OCI-LY7 (cell line): ENCODE measurements at places on chromosomes 1 and 21.

- DNase-seq: no peak
Observed at GRCh38 chr1:44999232-44999631, 11.9 kb downstream of the HECTD3 start.

DNA sequence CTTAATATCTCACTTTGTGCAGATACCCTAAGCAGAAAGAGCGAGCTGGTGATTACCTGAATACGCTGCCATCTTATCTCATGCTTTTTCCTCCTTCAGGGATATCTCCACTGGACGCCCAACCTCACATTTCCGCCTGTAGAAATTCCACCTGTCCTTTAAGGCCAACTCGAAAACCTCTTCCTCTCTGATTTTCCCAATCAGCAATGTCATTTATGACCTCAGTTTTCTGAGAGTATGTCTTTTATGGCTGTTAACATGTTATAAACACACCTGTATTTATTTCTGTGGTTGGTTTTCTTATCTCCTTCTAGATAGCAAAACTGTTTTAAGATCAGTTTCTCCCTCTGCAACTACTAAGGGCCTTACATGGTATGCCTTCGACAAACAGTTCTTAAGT lies 41.1 kb downstream of the CD34 start:
- no peak for DNase-seq

- peak; percentile 5 for DNase-seq
Observed at GRCh38 chr1:96524100-96524499, 197.5 kb upstream of the PTBP2 start.

GRCh38 chr1:153563991-153564390 lies 1.7 kb downstream of the S100A2 start:
- no peak for DNase-seq

DNA sequence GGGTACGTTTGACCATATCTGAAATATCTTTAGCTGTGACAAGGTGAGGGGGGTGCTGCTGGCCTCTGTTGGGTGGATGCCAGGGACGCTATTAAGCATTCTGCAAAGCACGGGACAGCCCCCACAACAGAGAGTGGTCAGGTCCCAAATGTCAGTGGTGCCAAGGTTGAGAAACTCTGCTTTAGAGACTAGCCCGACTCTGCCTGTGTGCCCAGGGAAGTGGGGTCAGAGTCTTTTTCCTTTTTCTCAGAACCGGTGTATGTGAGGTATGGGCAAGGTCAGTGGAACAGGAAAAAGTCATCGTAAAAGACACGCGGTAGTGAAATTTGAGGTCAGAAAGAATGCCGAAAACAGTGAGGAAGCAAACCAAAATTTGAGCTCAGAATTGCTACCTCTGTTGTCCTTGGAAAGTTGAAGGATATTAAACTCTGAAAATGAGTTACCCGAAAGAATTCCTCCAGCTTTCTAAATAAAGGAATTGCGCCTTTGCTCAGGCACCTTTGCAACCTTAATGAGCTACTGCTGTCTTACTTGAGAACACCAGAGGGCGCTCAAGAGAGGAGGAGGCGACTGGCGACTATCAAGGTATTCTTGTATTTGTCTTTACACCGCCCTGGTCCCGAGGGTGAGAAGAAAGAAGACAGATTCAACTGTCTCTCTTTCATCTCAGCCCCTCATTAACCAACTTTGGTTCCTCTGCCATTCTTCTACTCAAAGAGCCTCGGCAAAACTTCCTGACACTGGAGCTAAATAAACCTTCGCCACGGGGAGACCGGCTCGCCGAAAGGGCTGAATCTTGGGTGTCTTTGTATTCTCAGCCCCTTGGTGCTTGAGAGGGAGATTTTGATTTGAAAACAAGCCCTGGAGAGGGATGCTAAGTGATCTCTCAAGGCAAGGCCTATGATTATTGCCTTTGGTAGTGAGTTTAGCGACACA lies 85.4 kb upstream of the OLIG2 start:
- DNase-seq: peak; percentile 60

DNA sequence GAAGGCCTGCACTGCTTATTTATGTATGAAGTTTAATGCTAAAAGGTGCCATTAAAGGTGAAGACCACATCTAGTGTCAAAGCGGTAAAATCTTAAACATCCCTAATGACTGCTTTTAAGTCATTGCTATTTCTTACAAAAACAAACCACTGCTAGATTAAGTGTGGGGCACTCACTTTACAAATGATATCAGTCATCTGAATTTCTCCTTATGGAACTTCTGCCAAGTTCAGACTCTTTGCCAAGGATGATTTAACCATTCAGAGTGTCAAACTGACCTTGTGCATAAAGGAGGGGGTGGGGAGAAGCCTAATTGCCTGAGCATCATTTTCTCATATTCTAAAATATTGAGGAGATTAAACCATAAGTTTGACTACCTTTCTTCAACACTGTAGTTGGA lies 271.5 kb downstream of the TGFB2 start:
- DNase-seq: no peak

DNA sequence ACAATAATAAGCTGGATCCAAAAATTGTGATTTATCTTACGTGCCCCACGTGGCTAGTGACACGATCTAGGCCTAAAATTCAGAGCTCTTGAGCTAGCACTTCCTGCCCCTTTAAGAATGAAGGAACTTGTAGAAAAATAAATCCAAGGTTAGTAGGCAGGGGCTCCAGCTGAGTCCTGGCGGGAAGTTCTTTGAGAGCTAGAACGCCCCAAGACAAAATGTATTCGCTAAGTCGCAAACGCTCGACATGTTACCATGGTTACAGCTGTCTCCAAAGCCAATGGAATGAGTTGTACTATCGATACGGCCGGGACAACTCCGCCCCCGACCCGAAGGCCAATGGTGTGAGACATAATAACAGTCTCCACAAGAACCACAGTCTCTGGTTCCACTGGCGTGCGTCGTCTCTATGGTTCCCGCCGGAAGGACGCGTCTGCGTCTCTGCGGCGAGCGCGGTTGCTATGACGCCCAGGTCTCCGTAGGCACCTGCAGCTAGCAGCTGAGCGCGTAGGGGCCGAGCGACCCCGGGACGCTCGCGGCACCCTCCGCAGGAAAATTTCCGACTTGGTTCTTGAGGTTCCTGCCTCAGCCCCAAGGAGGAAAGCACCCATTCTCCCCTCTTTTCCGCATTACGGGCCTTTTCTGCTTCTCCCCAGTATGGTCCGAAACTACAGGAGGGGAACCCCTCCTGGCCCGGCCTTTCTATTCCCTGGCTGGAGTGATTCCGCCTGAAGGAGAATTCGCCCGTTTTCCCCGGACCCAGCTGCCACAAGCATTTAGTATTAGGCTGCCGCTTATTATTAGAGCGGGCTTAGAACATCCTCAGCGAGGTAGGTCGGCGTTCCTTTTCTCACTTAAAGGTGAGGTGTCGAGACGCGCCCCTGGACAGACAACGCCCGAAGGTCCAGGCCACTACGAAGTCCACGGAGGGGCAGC lies at the start of gene CCDC30:
TSS of gene CCDC30 (plus strand) at position 459 of the 936 bp plus-strand sequence. CDS start 17,266 bp downstream, outside the sequence.
- peak; percentile 94 for DNase-seq

DNA sequence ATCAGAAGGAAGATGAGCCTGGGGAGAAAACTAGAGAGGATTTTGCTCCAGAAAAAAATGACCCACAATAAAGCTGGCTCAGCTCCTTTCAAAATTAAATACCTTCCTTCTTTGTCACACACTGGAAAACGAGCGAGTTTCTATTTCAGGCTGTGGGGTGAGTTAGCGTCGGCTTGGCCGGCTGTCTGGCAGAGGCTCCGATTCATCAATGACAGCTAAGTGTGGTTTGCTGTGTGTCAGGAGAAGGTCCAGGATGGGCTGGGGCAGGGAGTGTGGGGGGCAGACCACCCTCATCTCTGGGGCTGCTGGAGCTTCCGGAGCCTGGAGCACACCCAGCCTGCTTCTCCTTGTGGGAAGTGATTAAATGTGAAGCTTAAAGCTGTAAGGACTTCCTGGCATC lies 120.2 kb downstream of the ETS2 start:
- no peak for DNase-seq

DNA sequence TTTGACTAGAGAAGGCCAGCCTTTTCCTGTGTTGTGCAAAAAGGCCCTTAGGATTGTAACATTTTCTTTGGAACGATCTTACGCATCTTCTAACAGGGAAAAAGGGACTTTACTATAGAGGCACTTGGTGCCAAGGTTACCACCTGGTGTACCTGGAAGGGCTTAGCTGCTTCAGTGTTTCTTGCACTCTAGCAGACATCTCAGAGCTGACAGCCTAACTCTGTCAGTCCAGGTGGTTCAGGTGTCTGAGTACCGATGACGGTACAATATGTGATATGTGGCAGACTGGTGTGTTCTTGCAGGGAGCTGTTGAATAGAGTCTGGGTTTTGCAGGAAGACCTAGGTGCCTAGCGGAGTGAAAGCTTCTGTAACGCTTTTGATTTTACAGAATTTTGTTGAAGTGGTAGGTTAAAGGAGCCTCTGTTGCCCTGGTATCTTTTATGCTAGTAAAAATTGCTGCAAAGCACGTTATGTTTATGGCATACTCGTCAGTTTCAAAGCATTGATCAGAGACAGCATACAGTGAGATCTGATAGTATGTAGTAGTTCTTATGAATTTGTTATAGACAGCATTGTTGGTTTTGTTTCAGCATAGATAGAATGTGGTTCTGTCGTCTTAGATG lies 1.4 kb downstream of the MAGI3 start:
- peak; percentile 10 for DNase-seq

DNA sequence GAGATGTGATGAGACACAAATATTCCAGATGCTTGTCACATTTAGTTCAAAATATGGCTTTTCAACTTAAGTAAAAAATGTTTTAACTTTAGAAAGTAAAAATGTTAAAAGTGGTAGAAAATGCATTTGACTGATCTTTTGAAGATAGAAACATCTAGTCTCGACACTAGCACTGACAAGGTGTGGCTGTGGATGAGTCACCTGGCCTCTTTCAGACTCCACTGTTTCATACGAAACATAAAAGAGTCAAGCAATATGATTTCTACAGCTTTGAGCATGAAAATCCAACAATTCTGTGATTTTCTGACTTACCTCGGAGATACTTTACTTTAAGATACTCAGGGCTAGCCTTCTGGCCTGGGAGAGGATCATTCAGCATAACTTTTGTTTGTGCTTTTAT lies 47.7 kb downstream of the TTC13 start:
- no peak for DNase-seq

DNA sequence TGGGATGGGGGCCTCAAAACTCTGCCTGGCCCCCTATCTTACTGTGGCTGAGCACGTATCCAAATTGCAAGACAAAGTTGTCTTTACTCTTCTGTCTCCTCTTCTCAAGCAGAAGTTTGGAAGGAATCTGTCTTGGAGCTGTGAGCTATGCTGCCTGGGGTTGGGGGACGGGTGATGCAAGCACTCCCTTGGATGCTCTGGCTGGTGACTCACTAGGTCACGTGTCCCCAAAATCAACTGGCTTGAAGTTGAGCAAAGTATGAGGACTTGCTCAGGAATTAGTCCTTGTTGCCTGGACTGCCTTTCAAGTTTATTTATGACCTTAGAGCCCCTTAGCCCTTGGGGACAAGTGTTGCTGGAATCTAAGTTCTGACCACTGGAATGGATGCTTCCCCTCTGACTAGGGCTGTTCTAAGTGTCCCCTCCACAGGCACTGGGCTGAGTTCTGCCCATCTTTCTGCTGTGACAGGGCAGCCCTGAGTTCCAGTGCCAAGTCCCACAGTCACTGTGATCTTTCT lies 269.5 kb downstream of the HHAT start:
- DNase-seq: no peak

GRCh38 chr1:182588500-182589396 lies at the start of gene RNASEL:
Gene RNASEL, minus strand, starts transcription at chr1:182589256. Its CDS starts 2,450 bp downstream, at chr1:182586806.
- DNase-seq: peak; percentile 57

GRCh38 chr1:112507921-112508277 lies 866 bp upstream of the WNT2B start:
- DNase-seq: peak; percentile 28

GRCh38 chr1:65890201-65890843 lies 97.6 kb downstream of the PDE4B start:
- DNase-seq: no peak

DNA sequence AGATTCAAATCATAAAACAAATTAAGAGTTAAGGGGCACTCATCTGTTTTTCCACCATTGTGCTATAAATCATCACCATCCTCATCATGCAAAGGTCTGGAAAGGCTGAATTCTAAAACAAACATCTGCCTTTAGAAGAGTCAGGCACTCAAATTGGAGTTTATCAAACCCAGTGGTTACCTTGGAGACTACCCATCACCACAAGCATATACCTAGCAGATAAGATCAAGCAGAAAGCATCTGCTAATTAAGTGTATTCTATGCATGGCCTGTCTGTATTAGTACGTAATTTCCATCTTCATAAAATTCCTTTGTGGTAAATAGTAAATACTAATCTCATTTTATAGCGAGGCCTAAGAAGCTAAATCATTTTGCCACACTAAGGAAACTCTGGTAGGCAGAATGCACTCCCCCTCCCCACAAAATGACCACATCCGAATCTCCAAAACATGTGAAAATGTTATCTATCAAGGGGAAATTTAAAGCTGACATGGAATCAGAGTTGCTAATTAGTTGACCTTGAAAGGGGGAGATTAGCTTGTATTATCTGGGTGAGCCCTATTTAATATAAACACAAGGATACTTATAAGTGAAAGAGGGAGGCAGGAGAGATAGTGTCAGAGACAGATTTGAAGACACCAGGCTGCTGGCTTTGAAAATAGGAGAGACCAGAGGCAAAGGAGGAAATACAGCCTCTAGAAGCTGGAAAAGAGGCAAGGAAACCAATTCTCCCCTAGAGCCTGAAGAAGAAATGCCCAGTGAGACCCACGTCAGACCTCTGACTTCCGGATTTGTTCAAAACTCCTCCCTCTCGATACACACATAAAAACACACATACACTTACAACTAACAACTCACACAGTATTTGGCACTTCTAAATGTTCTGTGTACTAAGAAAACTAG lies 23.2 kb downstream of the ARID4B start:
- DNase-seq: no peak

DNA sequence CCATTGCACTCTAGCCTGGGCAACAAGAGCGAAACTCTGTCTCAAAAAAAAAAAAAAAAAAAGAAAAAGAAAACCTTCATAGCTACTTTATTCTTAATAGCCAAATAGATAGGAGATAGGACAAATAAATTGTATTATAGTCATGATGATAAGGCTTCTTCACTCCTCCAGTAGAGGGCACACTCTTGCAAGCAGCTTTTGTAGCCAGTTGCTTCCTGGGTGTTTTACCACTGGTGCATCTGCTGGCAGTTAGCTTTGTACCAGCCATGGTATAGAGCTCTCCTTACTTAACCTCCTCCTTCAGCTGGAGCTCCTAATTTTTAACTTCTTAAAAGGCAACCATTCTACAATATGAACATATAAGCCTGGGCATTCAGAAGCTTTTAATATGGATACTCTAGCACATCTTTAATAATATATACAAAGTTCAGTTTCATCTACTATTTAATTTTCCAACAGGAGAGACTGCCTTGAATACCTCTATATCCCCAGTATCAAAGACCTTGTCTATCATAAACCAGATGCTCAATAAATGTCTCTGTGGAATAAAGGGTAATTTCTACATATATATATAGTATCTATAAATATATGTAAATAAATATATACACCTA lies 35.8 kb downstream of the EVI5 start:
- peak; percentile 81 for DNase-seq
